H1 (cell line): ENCODE measurements at places on chromosomes 13 and 19. TPM values are rescaled to one million over a fixed set of nuclear protein-coding genes. Genes with fewer than 3 reads are reported as not detected.

GRCh38 chr13:27500806-27501534 is 50.6 kb upstream of the MTIF3 start:
- no peak for DNase-seq

GRCh38 chr13:33799950-33800592 is 17.9 kb upstream of the RFC3 start:
- no peak for DNase-seq

- no peak for DNase-seq
Observed at GRCh38 chr13:44934724-44935123, 54.5 kb downstream of the NUFIP1 start.

The USHBP1 gene
- total RNA-seq = 6.5 and 7.5 TPM in 2 replicates

GRCh38 chr13:73988461-73988860 is 145.7 kb downstream of the KLF12 start:
- no peak for DNase-seq

The CGB1 gene
- total RNA-seq = not detected in 2 replicates

- DNase-seq = no peak
Observed at GRCh38 chr19:29664753-29665214, 477 bp upstream of the PLEKHF1 start.

- no peak for DNase-seq
Observed at GRCh38 chr19:3065675-3066357, 3.5 kb upstream of the TLE5 start.

The OR7E24 gene
- total RNA-seq = not detected in 2 replicates

- DNase-seq = no peak
Observed at GRCh38 chr19:1169411-1169791, 4.7 kb downstream of the SBNO2 start.

- DNase-seq = no peak
Observed at GRCh38 chr19:15198951-15199660, 1.7 kb downstream of the NOTCH3 start.

DNA sequence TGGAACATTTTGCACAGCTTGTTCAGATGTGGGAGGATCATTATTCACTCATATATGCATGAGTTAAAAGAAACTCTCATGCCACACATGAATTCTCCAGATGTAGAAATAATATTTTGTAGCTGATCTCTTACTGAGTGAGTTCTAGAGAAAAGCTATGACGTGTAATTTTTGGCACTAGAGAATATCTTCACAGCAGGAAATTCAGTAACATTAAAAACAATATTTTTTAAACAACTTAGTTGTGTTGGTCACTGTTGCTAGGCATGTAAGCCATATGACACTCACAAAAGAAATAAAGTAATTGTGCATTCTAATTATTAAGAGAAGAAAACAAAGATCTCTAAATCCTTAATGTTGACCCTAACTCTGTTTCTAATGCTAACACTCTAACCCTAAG is 371.4 kb upstream of the SLC10A2 start:
- DNase-seq = no peak

- no peak for DNase-seq
Observed at GRCh38 chr13:27607125-27607524, 13.2 kb downstream of the LNX2 start.

DNA sequence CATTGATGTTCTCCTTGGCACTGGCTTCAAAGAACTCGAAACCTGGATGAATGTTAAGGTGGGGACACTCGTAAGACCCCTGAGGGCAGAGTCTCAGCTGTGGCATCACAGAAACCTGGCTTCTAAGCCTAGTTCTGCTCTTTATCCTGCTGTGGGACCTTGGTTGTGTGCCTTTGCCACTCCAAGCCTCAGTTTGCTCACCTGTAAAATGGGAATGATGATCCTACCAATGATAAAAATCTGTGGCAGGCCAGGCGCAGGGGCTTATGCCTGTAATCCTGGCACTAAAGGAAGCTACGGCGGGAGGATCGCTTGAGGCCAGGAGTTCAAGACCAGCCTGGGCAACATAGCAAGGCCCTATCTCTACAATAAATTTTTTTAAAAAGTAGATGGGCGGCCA is 13.9 kb downstream of the RAB3D start:
- no peak for DNase-seq

GRCh38 chr19:7918615-7919421 is 1.3 kb upstream of the SNAPC2 start:
- no peak for DNase-seq

- DNase-seq = no peak
Observed at GRCh38 chr13:113103646-113104045, 1.9 kb upstream of the F7 start.

GRCh38 chr13:103236213-103236612 is 170.0 kb upstream of the SLC10A2 start:
- no peak for DNase-seq

GRCh38 chr19:19606021-19606420 is 12.5 kb downstream of the PBX4 start:
- no peak for DNase-seq

- DNase-seq = no peak
Observed at GRCh38 chr19:10946958-10947657, 13.7 kb upstream of the SMARCA4 start.

The IGSF23 gene
- total RNA-seq = not detected in 2 replicates

- no peak for DNase-seq
Observed at GRCh38 chr19:4620675-4621074, 18.6 kb upstream of the TNFAIP8L1 start.

- DNase-seq = no peak
Observed at GRCh38 chr13:43185226-43185625, 161.8 kb downstream of the DNAJC15 start.

DNA sequence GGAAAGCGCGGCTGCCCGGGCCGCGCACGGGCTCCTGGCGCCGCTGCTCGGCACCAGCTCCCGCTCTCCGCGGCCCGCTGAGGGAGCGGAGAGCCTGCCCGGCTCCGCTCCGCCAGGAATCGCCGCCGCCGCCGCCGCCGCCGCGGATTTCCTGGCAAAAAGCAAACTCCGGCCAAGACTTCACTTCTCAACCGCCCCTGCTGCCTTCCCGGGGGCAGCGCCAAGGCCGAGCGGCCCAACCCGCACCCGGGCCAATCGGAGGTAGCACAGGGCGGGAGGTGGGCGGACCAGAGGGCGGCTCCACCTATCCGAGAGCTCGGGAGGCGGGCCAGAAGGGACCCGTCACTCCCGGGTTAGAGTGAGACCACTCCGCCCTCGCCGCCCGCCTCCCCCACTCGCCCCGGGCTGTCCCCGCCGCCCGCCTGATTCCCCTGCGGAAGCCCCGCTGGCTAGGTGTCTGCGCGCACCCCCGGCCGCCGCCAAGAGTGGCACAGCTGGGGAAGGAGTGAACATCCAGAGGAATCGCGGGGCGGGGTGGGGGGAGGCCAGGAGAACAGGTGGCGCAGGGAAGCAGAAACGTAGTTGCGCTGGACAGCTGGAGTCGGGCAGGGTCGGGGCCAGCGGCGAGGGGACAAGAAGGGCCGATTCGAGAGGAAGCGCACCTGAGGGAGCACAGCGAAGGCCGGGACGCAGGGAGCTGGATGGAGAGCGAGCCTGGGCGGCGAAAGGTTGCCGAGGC is at the start of gene LNX2:
TSS of gene LNX2 (minus strand) at position 153 of the 739 bp plus-strand sequence. CDS start 38,826 bp downstream, outside the sequence.
- peak; percentile 88 for DNase-seq

- no peak for DNase-seq
Observed at GRCh38 chr19:58557221-58558065, 968 bp downstream of the UBE2M start.

The RYR1 gene
- total RNA-seq = 10.7 and 11.8 TPM in 2 replicates

DNA sequence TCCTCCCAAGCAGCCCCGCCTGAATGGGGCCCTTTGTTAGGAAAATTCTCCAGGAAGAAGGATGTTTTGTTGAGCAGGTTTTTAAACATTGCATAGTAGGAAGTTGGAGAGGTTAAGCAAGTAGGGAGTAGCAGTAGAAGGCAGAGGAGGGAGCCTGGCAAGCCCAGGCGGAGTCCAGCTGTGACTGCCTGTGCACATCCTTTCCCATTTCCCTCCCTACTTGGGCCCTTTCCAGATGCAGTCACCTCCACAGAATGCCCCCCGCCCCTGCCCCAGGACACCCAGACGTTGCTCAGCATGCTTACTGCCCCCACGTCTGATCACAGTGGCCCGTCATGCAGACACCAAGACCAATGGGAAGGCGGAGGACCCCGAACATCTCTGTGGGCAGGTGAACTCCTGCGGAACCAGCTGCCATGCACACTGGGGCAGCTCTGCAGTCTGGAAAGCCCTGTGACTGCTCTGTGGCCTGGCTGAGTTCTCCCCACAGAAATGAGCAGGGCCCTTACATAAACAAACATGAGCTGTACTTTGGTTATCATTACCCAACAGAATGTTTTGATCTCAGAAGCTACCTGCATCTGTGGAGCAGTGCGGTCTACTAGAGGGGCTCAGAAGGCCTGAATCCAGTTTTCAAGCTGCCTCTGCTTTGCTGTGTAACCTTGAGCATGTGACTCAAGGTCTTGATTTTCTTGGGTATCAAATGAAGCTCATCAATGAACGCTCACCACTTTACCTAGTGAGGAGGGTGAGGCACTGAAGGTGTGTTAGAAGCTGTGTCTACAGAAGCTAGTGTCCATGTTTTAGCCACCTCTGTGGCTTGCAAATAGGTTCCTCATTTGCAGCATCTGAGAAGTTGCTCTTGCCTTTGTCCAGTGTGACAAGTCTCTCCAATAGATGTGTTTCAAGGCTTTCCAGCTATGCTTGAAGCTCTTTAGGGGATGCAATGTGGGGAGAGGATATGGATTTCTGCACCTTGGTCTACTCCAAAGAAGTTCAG is 84.2 kb downstream of the TNFRSF19 start:
- DNase-seq = no peak

GRCh38 chr13:32284927-32285632 is 30.1 kb downstream of the ZAR1L start:
- no peak for DNase-seq

The IQCN gene
- 0.31 and 1.0 TPM in 2 replicates for total RNA-seq

GRCh38 chr19:33685541-33685940 is 63.8 kb downstream of the CHST8 start:
- no peak for DNase-seq

- DNase-seq = no peak
Observed at GRCh38 chr19:13044231-13044836, 49.1 kb downstream of the NFIX start.

GRCh38 chr13:32191452-32191998 is 123.6 kb downstream of the ZAR1L start:
- no peak for DNase-seq

GRCh38 chr13:34076319-34076718 is 258.4 kb downstream of the RFC3 start:
- no peak for DNase-seq

The THSD1 gene
- total RNA-seq = 0.23 and 0.35 TPM in 2 replicates

DNA sequence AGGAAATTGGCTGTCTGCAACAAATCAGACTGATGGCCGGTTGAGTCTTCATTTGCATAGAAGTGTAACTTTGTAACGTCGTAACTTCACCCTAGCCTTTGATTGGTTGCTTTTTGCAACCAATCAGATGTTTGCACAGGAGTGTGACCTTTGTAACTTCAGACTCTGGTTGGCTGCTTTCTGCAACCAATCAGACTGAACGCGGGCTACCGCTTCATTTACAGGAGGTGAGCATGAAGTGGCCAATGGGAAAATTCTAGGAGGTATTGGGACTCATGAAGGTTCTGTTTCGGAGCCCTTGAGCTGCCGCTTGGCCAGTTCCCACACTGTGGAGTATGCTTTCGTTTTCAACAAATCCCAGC is 441 bp upstream of the ZNF559 start:
- DNase-seq = no peak

DNA sequence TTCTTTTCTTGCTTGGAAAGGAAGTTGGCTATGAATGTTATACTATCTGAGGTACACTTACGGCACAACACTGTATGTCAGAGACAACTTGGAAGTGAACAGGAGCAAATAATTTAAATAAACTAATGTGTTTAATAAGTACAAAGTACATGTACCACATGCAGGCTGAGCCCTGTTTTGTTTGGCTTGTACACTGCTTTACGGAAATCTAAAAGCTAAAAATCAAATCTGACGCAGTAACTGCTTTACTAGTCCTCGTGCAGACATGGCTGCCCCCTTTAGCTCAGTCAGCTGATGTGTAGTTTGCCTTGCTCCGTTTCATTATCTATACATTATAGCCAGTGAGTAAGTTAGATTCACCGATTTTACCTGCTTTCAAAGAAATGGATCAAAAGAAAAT is 36.5 kb downstream of the TDRD3 start:
- no peak for DNase-seq

The ZNF729 gene
- total RNA-seq = not detected in 2 replicates

The TMEM59L gene
- total RNA-seq = 8.6 and 12.2 TPM in 2 replicates

DNA sequence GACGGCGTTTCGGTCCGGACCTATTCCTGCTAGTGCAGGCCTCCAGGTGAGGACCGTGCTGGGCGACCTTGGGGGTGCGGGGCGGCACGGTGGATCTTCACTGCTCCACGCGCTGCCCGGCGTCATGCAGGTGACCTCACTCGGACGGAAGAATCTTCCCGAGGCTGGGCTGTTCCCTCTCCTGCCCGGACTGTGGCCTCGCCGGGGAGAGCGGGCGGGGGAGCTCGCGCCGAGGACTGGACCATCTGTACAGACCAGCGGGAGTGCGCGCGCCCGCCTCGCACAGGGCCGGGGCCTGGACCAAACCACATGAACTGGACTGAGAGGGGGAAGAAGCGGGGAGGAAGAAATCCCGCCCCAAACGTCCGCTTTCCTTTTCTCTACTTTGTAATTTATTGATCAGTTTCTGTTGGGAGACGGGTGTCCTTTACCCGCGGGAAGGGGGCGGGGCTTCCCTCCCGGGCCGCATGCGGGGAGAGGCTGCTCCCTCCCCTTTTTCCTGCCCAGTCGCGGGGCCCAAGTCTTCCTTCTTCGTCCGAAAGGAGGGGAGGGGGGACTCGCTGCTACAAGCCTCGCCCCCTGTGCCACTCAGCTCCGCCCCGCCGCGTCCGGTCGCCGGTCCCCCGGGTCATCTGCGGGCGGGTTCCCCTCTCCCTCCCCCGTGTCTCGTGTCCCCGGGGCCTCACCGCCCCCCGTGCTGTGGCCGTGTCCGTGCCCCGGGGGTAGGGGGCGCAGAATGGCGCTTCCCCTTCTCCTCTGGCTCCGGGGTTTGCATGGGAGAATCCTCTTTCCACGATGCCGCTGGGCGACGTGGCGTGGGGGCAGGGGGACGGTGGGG is 4.9 kb downstream of the HRC start:
- DNase-seq = peak; percentile 91

- no peak for DNase-seq
Observed at GRCh38 chr19:58428617-58429016, 11.3 kb downstream of the ZNF132 start.

GRCh38 chr19:58514564-58515022 is 2.8 kb upstream of the SLC27A5 start:
- no peak for DNase-seq

GRCh38 chr19:30044273-30045248 is 102.5 kb downstream of the URI1 start:
- DNase-seq = no peak

DNA sequence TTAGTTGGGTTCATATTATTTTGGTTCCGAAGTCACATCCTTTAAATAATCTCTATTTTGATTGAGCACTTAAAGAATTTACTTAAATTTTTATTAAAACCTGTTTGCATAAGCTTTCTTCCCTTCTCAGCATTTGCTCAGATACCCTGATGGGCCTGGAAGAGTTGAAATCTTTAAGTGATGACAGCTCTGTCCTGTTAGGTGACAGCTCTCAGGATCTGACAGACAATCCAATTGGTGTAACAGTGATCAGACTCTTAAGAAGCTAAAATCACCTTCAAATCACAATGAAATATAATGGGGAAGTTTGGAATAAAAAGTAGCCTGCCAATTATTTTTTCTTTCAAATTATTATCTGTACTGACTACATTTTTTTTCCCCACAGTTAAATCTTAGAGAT is 284.4 kb downstream of the LMO7 start:
- no peak for DNase-seq

The NTN5 gene
- total RNA-seq = 0.15 and 0.47 TPM in 2 replicates

The SIGLEC5 gene
- total RNA-seq = not detected in 2 replicates
